ENCODE measurements at places on chromosomes 4 and X. TPM values are rescaled to one million over a fixed set of nuclear protein-coding genes. Genes with fewer than 3 reads are reported as not detected.
A peak's percentile ranks its signal among the peaks of the same experiment; 100 is the strongest.

GAGE2A gene
- total RNA-seq = not detected

POU4F2 gene
- total RNA-seq = not detected

DNA sequence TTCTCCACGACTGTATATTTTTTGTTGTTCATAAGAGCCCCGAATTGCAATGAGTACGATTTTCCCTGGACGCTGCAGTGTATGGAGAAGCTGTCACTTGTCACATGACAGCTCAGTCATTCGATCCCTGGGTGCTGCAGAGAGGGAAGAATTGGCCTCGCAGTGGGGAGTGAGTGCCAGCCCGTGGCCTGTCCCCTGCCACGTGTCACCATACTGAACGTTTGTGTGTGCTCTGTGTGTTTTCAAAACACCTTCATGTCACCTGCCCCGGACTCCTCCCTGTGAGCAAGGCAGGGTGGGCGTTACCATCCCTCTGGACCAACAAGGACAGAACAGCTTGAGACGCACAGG lies 77.9 kb downstream of the TBL1X start:
- no peak overlapping the region for H3K4me3 ChIP-seq
- no peak overlapping the region for H3K27ac ChIP-seq
- H3K27me3 ChIP-seq = no peaks in the 10 kb centered on the region
- H3K4me1 ChIP-seq = no peaks in the 10 kb centered on the region
- no peak for DNase-seq

MAGEA8 gene
- total RNA-seq = not detected

DNA sequence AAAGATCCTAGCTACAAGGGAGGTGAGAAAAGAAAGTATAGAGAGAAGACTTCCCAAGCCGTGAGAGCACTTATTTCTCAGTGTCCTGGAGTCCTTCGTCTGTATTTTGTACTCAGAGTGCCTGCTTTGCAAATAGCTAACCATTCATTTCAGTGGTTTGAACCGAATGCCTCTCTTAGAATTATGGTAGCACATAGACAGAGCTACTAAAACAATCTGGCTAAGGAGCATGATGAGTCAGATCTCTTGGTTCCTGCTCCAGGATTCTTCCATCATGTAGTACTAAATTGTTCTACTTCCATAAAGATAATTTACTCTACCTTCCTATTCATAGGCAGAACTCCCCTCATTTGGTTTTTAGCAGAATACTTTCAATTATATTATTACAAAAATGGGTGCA lies 946.6 kb downstream of the STIM2 start:
- no peak overlapping the region for H3K4me3 ChIP-seq
- DNase-seq = no peak
- no peaks in the 10 kb centered on the region for H3K27me3 ChIP-seq

GRCh38 chr4:7805533-7806337 lies 133.9 kb downstream of the AFAP1 start:
- H3K4me3 ChIP-seq = no peak overlapping the region
- H3K27me3 ChIP-seq = no peaks in the 10 kb centered on the region
- H3K36me3 ChIP-seq = peaks cover 46% of the 10 kb centered on the region
- DNase-seq = no peak
- peak overlapping the region; percentile 84 for H3K27ac ChIP-seq

DNA sequence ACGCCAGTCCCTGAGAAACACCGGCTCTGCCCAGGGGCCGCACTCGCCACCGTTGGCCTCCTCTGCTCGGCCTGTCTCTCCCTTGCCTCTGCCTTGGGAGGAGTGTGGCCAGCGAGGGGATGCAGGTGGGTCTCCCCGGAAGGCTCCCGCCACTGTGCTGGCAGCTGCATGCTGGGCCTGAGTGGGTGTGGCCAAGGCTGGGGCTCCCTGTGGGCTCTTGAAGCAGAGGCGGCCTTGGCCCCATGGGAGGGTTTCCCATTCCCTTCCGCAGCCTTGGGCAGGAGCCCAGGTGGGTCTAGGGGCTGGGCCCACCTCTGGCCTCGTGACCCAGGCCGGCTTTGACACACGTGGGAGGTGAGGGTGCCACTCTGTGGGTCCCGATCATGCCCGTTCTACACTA lies 19.1 kb downstream of the FGFRL1 start:
- no peak overlapping the region for H3K27ac ChIP-seq
- H3K36me3 ChIP-seq = no peaks in the 10 kb centered on the region
- H3K27me3 ChIP-seq = no peaks in the 10 kb centered on the region
- H3K4me1 ChIP-seq = peaks cover 9% of the 10 kb centered on the region
- no peak for DNase-seq
- H3K4me3 ChIP-seq = no peak overlapping the region

- no peak overlapping the region for H3K4me3 ChIP-seq
- no peak overlapping the region for H3K27ac ChIP-seq
- no peak for DNase-seq
- no peaks in the 10 kb centered on the region for H3K4me1 ChIP-seq
Measured at GRCh38 chr4:76316131-76316530, 9.6 kb downstream of the STBD1 start.

- H3K4me1 ChIP-seq = peaks cover 9% of the 10 kb centered on the region
- H3K4me3 ChIP-seq = no peak overlapping the region
- H3K27me3 ChIP-seq = no peaks in the 10 kb centered on the region
- no peaks in the 10 kb centered on the region for H3K36me3 ChIP-seq
Measured at GRCh38 chrX:43589735-43590134, 66.4 kb upstream of the MAOA start.

- H3K4me3 ChIP-seq = no peak overlapping the region
- H3K27me3 ChIP-seq = no peaks in the 10 kb centered on the region
- no peak for DNase-seq
- H3K4me1 ChIP-seq = no peaks in the 10 kb centered on the region
- no peaks in the 10 kb centered on the region for H3K36me3 ChIP-seq
Measured at GRCh38 chrX:139085404-139085803, 373.9 kb upstream of the FGF13 start.

MAGEB6 gene
- not detected for total RNA-seq

Data from esophagus squamous epithelium (tissue), 5 donors.